ENCODE measurements at places on chromosomes 16 and 17.

- DNase-seq = no peak
Measured at GRCh38 chr17:49942947-49943346, 26.0 kb upstream of the DLX4 start.

DNA sequence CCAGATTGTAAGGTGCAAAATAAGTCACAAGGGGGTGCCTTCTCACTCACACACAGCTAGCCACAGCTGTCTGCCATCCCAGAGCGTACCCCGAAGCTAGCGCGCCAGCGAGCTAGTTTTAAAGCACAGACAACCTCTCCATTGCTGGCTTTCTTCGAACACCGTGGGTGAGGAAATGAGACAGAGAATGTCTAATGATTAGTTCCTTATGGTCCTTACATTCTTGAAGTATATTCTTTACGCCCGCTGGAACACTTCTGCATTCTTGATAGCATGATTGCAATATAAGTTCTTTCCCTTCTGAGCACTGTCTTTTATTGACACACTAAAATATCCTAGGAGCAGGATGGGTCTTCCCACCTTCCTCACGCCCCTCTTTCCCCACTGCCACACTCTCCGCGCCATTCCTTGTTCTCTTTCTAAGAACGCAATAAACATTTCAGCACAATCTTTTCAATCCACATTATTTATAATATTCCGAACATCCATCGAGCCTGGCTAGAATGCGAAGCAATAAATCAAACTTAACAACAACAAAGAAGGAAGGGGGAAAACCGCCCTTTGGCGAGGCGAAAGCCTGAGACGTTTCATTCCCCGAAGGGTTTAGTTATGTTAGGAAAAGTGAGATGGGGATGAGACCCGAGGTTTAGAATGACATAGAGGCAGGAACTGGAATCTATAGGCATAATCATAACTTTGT, 251.3 kb downstream of the NTN1 start:
- no peak for DNase-seq

DNA sequence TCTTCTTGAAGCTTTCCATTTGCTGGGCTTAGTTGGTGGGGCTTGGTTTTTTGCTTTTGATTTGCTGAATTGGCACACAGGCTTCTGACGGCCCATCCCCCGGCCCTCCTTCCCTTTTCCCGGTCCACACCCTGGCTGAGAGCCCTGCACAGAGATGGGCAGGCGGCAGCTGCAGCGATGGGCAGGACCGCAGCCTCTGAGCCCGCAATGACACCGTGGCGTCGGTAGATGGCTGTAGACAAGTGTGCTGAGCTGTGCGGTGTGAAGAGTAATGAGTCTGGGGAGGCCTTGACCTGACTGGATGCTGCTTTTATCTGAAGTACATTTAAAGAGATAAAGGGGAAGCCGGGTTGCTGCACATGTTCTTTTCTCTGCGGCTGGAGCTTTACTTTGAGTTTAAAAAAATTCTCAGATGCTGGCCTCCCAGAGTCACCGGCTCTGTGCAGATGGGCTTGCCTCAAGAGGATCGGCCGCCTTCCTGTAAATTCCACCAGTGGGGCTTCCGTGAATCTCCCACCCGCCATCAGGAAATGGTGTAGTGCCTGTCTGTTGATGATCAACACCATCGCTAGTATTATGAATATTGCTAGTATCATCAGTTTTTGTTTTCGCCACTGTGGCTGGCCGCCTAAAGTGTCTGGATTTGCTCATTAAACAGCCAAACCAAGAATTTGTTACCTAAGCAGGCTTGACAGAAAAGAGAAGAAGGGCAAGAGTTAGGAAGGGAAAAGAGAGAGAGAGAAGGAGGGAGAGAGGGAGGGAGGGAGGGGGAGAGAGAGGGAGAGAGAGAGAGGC, 245.6 kb upstream of the RBFOX1 start:
- no peak for DNase-seq

GRCh38 chr17:9226794-9227135, 205.5 kb downstream of the NTN1 start:
- DNase-seq = peak; percentile 30

DNA sequence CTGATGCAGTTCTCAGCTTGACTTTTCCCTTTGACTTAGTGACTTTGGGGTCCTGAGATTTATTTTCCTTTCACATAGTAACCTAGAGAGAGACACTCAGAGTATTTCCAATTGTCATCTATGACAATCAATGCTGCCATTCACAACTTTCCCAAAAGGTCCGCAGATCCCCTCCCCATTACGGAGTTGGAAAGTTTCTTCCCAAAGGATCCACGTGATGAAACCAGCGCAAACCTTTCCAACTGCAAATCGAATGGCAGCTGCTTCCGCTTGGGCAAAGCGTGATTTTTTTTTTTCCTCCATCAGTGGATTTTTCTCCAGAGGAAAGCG, 538 bp upstream of the FCSK start:
- no peak for DNase-seq

DNA sequence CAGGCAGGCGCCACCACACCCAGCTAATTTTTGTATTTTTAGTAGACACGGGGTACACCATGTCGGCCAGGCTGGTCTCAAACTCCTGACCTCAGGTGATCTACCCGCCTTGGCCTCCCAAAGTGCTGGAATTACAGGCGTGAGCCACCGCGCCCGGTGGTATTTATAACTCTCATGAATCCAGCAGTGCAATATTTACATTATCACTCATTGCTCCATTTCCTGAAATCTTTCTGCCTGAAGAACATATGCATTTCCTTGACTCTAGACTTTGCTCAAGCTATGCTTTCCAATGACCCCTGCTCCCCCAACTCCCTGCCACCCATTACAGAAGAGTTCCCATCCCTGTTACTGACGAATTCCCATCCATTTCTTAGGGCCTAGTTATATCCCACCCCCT, 19.7 kb upstream of the NDUFAB1 start:
- no peak for DNase-seq
